HEK293T (cell line): ENCODE measurements at places on chromosomes 2 and 18.

GRCh38 chr2:212791569-212791968 lies 253.0 kb upstream of the ERBB4 start:
- DNase-seq = no peak

GRCh38 chr2:99876956-99877355 lies 265.4 kb downstream of the AFF3 start:
- DNase-seq = no peak

GRCh38 chr2:120552800-120553481 lies 182.7 kb upstream of the GLI2 start:
- DNase-seq = peak; percentile 87

- DNase-seq = no peak
Observed at GRCh38 chr2:201470821-201471731, 19.5 kb downstream of the STRADB start.

GRCh38 chr2:223055140-223055539 lies 3.1 kb downstream of the KCNE4 start:
- no peak for DNase-seq

DNA sequence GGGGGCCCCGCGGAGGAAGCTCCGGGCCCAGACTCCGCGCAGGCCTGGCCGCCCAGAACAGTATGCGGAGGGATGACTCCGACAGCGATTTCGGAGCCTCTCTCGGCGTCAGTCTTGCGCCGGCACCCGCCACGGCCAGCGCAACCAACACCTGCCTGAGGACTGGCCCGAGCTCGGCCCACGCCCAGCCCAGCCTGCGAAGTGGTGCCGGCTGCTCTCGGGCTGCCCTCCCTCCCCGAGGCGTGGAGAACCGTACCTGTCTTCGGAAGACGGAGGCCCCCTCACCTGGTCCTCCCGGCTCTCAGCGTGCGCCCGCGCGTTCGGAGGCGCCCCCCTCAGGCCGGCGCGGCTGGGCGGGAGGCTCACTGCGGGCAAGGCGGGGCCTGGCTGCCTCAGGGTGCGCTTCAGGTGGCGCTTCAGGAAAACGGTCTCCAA lies at the start of gene M1AP:
Gene M1AP, minus strand, starts transcription at position 322 of the 435 bp plus-strand sequence. CDS start 8,055 bp downstream, outside the sequence.
- DNase-seq = no peak

GRCh38 chr18:62438018-62438329 lies 84.9 kb upstream of the ZCCHC2 start:
- no peak for DNase-seq

DNA sequence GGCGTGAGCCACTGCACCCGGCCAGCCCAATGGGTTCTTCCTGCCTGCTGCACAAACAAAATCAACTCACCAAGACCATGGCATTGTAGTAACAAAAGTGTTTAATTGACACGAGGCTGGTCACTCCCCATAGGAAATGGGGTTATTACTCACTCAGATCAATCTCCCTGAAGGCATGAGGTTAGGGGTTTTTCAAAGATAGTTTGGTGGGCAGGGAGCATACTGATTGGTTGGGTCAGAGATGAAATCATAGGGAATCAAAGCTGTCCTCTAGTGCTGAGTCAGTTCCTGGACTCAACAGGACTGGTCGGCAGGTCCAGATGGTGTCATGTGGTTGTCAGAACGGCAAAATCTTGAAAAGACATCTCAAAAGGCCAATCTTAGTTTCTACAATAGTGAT lies 122.1 kb downstream of the TMEM17 start:
- no peak for DNase-seq

GRCh38 chr2:74385396-74385795 lies 5.3 kb upstream of the DCTN1 start:
- DNase-seq = no peak

DNA sequence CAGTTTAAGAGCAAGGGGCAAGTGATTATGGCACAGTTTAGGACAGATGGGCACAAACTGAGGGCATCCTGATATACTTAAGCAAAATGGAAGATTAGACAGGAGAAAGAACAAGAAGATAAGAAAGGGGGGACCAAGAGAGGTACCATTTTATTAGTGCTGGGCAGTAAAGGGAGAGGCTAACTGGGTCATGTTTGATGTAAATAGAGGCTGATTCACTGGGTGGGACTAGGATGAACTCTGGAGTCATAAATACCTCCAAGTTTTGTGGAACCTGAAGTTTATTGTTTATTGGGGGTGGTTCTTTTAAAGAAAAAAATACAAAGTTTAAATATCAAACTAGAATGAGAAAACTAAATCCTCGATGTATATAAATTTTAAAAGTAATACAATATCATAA lies 1067.2 kb upstream of the GYPC start:
- DNase-seq = no peak

- no peak for DNase-seq
Observed at GRCh38 chr2:234345921-234346320, 151.0 kb downstream of the ARL4C start.

DNA sequence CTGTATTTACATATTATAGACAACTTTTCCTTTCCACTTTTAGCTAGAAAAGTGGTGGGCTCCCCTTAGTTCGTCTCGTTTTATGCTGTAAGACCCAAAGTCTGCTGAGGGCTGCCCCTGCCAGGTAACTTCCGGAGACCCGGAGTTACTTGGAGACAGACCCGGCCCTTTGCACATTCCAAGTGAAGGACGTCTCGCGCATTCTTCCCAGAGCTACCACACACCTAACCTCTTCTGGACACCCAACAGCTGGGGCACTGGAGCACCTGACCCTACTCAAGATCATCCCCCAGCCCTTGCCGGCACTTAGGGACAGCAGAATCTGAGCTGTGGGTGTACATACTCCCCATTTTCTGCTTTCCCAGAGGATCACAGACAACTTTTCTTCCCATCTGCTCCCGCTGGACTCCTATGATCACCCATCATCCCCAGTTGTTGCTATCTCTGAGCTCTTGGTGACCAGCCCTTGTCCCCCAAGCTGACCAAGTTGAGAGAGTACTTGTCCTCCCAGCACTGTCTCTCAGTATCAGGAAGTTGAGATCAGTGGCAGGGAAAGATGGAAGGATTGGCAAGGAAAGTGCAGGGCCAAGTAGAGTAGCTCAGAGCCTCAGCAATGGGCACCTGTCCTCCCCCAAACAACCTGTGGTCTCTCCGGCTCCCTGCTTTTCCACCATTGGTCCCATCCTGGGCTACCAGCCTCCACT lies 8.4 kb upstream of the SATB2 start:
- no peak for DNase-seq

DNA sequence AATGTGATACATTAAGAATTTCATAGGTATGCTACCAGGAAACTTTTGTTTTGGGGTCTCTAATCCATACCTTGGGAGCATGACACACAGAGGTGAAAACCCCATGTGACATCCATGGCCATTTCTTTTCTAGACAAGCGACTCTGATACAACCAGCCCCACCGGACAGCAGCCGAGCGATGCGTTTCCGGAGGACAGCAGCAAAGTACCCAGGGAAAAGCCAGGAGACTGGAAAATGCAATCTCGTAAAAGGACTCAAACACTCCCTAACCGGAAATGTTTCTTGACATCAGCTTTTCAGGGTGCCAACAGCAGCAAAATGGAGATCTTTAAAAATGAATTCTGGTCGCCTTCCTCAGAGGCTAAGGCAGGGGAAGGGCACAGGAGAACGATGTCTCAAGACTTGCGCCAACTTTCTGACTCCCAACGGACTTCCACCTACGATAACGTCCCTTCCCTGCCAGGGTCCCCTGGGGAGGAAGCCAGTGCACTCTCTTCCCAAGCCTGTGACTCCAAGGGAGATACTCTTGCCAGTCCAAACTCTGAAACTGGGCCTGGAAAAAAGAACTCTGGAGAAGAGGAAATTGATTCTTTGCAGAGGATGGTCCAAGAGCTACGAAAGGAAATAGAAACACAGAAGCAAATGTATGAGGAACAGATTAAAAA lies 48.9 kb downstream of the BMP10 start:
- DNase-seq = no peak

- DNase-seq = no peak
Observed at GRCh38 chr2:151336863-151337371, 20.5 kb upstream of the TNFAIP6 start.

GRCh38 chr18:62389761-62390481 lies 64.8 kb downstream of the TNFRSF11A start:
- no peak for DNase-seq

GRCh38 chr2:191249156-191249813 lies 4.1 kb downstream of the MYO1B start:
- DNase-seq = no peak

DNA sequence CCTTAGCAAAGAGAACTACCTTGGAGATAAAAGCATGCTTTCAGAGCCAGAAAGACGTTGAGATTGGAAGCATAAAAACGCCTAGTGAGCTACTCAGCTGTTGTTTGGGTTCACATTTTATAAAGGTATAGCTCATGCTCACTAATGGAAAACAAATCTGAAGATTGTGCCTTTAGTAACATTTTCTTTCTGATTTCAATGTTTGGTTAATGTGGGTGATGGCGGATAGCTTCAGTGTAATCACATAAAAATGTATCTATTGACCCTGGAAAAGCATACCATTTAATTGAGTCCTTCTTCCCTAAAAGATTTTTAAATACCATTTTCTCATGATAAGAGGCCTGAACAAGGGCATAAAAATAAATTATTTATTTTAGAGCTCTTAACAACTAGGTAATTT lies 73.4 kb downstream of the DTNA start:
- DNase-seq = no peak

- no peak for DNase-seq
Observed at GRCh38 chr18:51953521-51953920, 386.5 kb upstream of the DCC start.

- no peak for DNase-seq
Observed at GRCh38 chr2:162116352-162116751, 35.7 kb downstream of the GCG start.
